ENCODE measurements at places on chromosomes 3 and 15.

DNA sequence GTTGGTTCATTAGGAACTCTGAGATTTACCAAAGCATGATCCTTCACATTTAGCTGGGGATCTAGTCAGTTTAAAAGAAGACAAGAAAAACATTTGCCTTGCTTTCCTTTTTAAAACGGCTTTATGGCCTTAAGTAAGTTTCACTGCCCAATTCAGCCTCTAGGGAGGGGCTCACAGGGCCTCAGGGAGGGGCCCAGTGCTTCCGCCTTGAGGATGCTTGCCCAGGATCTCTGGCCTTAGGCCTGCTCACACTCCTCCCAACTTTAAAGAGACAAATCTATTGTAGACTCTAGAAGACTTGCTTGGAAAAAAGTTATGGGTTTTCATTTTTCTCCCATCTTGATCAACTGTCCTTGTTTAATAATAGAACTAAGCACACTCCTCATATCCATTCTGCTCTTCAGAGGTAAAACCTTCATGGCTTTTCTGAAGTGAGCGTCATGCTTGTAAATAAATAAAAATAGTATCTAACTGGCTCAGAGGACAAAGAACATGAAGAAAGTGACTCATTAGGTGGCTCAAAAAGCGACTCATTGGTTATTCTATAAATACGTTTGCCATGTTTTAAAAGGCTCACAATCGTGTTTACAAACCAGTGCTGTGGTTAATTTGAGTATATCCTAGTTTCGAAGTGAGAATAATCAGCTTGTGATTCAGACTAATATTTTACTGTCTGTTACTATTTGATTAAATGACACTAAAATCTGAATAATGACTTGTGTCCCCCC, 13.7 kb downstream of the PDHB start:
- peak; percentile 51 for DNase-seq

- DNase-seq = no peak
Observed at GRCh38 chr3:93989241-93989640, 9.3 kb downstream of the ARL13B start.

DNA sequence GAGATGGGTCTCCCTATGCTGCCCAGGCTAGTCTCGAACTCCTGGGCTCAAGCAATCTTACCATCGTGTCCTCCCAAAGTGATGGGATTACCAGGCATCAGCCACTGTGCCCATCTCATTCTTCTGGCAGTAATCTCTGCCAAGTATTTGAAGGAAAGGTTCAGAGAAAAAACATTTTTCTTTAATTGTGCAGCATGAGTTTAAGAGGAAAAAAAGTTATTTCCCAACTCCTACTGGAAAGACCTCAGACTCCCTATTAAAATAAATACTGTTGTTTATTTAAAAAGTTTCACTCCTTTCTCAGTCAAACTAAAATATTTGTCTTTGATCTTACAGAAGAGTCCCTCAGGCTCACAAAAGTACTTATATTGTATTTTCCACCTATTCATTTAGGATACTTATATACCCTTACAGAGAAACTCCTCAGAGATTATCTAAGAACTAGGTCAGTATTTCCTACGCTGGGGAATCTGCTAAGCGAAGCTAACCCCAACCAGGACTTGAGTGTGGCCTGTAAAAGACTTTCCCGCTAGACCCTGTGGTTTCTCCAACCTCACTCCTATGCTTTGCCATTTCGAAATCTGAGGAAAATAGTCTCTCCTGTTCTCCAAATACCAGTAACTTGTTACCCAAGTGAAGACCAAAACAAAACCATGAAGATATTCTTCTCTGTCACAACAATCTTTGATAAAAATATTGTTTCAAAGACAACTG, 28.7 kb downstream of the WWTR1 start:
- peak; percentile 63 for DNase-seq

DNA sequence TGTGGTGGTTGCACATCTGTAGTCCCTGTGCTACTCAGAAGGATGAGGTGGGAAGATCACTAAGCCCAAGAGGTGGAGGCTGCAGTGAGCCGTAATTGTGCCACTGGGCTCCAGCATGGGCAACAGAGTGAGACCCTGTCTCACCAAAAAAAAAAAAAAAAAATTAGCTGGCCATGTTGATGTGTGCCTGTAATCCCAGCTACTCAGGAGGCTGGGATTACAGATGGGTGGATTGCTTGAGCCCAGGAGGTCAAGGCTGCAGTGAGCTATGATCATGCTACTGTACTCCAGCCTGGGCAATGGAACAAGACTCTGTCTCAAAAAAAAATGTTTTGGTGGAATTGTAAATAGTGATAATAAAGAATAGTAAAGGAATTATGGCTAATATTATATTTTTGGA, 9.9 kb downstream of the ATRIP start:
- no peak for DNase-seq

DNA sequence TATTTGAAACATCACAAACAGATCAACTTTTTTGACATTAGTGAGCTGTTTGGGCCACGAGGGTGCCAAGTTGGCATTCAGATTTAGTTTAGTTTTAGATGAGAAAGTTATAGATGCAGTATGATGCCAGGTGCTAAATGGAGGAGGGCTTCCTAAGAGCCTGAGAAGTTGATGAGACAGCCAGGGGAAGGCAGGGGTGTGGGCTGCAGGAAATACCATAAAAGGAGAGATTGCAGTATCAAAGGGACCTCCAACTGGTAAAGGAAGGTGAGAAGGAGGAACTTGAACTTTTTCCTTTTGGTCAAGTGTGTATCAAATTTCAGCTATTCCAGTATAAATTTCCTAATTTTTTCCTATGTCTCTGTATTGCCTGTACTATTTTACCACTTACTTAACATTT, 2.0 kb upstream of the TNIK start:
- no peak for DNase-seq

DNA sequence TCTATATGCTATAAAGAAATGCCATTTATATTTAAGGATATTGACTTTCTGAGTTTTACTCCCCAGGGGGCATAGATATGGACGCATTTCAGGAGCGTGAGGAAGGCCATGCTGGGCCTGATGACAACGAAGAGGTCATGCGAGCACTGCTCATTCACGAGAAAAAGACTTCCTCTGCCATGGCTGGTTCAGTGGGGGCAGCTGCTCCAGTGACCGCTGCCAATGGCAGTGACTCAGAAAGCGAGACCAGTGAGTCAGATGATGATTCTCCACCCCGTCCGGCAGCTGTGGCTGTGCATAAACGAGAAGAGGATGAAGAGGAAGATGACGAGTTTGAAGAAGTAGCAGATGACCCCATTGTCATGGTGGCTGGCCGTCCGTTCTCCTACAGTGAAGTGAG, 38.4 kb downstream of the GTF2E1 start:
- DNase-seq = peak; percentile 39

GRCh38 chr3:104746056-104746455, 620.7 kb upstream of the ALCAM start:
- DNase-seq = no peak

GRCh38 chr3:144426967-144427366, 455.3 kb downstream of the DIPK2A start:
- no peak for DNase-seq

- no peak for DNase-seq
Observed at GRCh38 chr3:127206611-127207516, 13.9 kb downstream of the PRR23E start.

DNA sequence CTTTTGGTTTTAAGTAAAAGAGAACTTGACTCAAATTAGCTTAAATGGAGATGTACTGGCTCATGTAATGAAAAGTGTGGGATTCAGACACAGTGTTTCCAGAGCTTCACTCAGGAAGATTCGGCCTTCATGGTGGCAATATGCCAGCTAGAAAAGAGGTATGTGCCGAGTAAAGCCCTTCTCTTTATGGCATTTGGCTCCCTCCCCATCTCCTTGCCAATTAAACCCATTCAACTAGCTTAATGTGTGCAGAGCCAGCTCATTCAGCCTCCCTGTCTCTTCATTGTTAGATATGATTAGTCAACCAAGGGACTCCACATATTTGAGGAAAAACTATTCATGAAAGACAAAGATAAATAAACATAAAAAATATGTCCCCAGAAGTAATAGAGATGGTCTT, 15.0 kb upstream of the TRANK1 start:
- DNase-seq = no peak

DNA sequence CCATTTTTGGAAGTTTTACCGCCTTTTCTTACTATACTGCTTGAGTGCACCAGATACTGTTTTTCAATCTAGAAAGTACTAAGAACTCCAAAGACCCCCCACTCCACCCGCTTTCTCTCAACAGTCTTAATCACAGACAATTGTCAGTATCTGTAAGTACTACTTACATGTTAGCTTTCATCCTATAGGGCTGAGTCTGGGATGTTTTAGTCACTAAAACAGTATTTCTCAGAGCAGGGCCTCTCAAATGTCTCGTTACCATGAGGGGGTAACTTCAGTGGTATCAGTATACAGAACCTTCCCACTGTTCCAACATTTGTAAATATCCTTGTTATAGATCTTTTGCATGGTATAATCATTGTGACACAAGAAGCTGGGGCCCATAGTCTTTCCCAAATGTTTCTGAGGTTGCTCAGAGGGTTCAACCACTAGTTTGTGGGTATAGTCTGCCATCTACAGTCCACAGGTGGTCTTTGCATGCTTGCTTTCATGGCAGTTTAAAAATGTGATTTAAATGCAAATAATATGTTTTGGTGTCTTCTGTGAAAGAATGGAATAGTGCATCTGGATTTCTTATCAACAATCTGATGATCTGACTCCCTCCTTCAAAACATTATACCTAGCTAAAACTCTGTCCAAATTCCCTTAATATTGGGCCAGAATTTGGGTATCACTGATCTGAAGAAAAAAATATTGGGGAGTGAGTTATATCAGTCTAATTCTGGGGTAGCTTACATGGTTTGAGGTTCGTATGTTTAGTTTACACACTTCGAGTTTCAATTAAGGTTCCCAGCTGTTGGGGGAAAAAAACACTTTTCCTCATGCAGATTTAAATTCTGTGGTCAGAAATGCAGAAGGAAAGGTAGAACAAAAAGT, 18.0 kb upstream of the DNAJC13 start:
- peak; percentile 69 for DNase-seq

- DNase-seq = no peak
Observed at GRCh38 chr3:38264353-38264771, 1.2 kb upstream of the SLC22A13 start.

- DNase-seq = peak; percentile 78
Observed at GRCh38 chr3:50121072-50122032, 32.6 kb downstream of the RBM5 start.

GRCh38 chr15:62599791-62600777, 435.0 kb upstream of the C2CD4B start:
- DNase-seq = no peak

- DNase-seq = peak; percentile 34
Observed at GRCh38 chr15:75168374-75168773, 33.3 kb upstream of the C15orf39 start.

Measured in AG10803 (cell line).